ENCODE measurements at places on chromosomes 3 and 15. TPM values are rescaled to one million over a fixed set of nuclear protein-coding genes. Genes with fewer than 3 reads are reported as not detected.

The MUC20 gene
- 34.9 TPM for total RNA-seq

The MORC1 gene
- not detected for total RNA-seq

The TMEM42 gene
- total RNA-seq: 10.1 TPM

The MYZAP gene
- 19.8 TPM for total RNA-seq

GRCh38 chr3:155960060-155960459 lies 89.6 kb downstream of the GMPS start:
- ATAC-seq: no peak

DNA sequence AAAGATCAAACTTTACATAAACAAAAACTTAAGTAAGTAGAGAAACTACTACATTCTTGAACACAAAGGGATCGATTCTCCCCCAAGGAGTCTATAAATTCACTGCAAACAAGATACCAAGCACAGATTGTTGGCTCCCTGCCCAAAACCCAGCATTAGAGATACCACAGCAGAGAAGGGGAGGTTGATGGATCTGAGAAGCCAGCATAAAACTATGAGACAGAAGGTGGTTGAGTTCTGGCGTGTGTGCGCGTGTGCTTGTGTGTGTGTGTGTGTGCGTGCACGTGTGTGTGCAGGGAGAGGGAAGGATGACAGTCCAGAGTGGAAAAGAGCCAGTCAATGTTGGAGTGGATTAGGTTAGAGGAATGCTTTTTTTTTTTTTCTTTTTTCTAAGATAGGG lies 143.2 kb upstream of the PRR20G start:
- no peak for ATAC-seq

DNA sequence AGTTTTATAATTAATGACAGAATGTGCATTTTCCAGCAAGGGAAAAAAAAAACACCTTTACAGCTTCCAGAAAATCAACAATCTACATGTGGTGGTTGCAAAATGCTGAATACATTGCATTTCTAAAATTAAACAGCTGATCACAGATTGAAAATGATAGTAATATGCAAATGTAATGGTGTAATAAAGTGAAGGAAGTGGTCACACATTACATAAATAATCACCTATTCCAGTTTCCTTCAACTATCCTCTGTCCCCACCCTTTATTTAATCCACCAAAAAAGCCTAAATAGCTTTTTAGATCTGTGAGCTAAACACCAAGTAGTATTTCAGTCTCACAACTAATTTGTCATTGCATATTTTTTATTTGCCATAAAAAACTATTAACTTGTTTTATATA lies 110.5 kb downstream of the PEAK1 start:
- ATAC-seq: no peak

GRCh38 chr3:5072100-5072816 lies 49.8 kb upstream of the ARL8B start:
- ATAC-seq: peak; percentile 95

- peak; percentile 78 for ATAC-seq
Observed at GRCh38 chr15:66931768-66932633, 133.4 kb upstream of the SMAD3 start.

DNA sequence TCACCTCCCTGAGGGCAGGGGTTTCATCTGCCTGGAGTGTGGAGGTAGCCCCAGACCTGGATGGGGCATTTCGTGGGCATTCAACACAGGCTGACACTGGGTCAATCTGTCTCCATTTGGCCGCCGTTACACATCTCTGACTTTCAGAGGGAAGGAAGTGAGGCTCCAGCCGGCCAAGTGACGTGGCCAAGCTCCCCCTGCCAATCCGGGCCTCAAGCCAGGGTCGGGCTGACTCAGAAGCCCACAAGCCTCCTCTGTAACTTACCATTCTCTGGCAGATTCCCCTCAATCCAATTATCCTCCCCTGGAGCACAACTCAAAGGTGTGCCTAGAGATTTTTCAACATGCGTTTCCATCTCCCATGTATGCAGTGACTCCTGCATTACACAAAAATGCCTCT lies 227.6 kb downstream of the KLF13 start:
- ATAC-seq: peak; percentile 34

DNA sequence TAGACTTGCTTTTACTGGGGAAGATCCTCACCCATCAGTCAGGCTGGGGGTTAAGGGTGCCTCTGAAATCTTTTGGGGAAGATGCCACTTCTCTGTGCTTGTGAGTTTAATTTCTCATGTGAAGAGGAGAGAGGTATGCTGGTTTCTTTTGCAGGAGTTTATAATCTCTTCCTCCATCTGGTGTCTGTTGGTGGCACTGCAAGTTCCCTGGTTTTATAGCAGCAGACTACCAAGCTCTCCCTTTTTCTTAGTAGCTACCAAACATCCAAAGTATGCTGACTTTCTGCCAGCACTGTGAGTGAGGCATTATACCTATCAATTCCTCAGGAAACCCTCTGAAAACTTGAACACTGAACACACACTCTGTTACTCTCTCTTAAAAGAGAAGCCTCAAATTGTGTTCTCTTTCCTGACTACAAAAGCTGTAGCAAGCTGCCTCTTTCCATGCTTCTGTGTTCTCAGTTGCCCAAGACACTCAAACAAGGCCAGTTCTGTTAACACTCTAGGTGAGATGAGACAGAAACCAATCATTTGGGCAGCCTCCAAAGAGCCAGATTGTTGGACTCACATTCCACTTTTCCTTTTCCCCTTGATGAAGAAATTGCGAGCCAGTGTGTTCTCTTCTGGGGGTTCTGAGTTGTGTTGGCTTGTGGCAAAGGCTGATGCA lies 299.5 kb downstream of the GAP43 start:
- no peak for ATAC-seq

- no peak for ATAC-seq
Observed at GRCh38 chr3:178001670-178002101, 534.5 kb upstream of the KCNMB2 start.

GRCh38 chr3:127395663-127396355 lies 108.0 kb upstream of the PRR20G start:
- no peak for ATAC-seq

Measured in esophagus mucosa (tissue), 1 donor.